Neuronal stem cell (in vitro differentiated cells): ENCODE measurements at places on chromosomes 1 and 21.

DNA sequence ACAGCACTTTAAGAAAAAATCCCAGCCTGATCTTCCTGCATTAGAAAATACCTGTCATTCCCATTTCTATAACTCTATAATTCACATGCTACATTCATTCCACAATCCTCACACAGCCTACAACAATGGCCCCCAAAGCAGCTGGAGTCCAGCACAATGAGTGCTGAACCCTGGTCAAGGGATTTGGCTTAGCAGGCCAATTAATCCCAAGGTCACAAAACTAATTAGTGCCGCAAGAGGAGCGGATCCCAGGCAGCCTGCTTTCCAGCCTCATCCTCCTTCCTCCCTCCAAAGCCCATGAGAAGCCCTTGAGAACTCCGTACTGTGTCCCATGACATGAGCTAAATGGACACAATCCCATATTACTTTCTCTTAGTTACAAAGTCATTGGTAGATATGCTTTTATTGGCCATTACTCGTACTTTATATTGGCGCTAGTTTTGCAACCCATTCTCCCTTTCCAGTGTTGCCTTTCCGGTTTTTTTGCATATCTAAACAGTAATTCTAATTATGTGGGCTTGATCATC is 94.8 kb downstream of the DAB1 start:
- peak; percentile 61 for DNase-seq

DNA sequence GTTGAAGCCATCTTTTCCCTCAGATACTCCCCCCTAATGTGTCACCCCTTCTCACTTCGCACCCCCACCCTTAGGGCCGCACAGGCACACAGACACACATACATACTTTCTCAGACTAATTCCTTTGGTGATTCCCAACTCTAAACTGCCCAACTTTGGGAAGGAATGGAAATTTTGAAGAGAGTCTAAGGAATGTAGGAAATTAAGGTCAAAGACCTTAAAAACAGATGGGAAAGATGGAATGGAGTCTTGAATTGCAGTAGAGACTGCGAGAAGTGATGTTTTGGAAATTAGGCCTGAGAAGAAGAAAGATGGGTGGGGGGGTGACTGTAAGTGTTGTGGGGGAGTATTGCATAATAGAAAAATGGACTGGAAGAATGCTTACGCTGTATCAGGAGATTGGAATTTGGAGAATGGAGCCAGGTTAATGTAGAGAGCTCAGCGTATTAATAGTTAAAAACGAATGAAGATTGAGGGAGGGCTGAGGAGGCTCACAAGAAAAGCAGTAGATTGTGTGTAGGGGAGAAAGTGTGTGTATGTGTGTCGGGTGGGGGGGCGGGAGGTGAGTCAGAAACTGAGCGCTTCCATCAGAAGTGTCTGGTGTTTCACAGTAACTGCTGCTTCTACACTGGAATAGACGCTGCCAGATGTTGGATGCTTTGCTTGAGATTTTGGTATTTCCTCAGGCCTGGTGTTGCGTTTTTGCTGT is 1.7 kb downstream of the PIP5K1A start:
- no peak for DNase-seq

GRCh38 chr1:159826441-159827101 is at the start of gene SLAMF8:
Gene SLAMF8, plus strand, starts transcription at chr1:159826873. Its CDS starts 26 bp downstream, at chr1:159826899.
- no peak for DNase-seq

DNA sequence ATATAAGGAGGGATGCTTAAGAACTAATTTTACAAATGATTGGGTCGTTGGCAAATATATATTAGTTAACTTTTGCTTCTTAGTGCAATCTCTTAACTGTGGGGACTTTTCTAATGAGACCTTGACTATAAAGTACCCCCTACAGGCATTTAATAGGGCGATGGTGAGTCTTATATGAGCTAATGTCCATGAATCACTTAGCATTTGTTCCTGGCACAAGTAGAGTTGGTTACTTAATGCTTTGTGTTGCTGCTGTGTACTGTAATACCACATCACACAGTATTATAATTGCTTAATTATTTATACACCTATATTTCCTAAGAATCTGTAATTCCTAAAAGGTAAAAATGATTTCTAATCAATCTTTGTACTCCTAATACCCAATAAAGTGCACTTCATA is 25.3 kb upstream of the TMCO1 start:
- no peak for DNase-seq

DNA sequence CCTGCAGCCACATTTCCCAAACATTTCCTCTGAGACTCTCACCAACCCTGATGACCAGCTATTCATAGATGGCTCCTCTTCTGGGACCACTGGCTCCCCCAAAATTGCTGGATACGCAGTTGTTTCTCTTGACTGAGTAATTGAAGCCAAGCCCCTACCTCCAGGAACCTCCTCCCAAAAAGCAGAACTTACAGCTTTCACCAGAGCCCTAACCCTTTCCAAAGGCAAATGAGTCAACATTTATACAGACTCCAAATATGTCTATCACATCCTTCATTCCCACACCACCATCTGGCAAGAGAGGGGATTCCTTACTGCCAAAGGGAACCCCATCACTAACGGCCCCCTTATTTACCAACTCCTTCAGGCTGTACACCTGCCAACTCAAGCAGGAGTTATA is 20.3 kb upstream of the CA6 start:
- DNase-seq = no peak

DNA sequence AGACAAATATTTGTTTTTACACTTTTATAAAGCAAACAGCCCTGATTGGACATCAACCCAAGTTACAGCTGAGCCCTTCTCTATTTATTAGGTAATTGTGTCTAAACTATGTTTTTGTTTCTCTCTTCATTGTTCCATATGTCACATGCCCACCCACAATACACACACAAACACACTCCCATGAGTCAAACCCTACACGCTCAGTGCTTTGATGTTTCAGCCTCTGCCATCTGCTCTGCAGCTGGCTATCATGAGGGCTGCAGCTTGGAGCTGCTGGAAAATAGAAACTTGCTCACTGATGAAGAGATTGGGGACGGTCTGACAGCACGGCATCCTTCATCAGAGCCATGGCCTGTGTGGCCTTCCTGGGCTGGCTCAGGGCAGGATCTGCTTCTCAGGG is 41.7 kb downstream of the PSMG1 start:
- DNase-seq = no peak
